CD4-positive, alpha-beta T cell treated with Interleukin-12 subunit alpha and Interleukin-12 subunit beta, for 1 hour (primary cell): ENCODE measurements at places on chromosomes 3 and 15.

GRCh38 chr3:95055288-95055687 is 992.4 kb downstream of the NSUN3 start:
- DNase-seq = no peak

- no peak for DNase-seq
Observed at GRCh38 chr3:18680758-18681157, 255.6 kb upstream of the SATB1 start.

DNA sequence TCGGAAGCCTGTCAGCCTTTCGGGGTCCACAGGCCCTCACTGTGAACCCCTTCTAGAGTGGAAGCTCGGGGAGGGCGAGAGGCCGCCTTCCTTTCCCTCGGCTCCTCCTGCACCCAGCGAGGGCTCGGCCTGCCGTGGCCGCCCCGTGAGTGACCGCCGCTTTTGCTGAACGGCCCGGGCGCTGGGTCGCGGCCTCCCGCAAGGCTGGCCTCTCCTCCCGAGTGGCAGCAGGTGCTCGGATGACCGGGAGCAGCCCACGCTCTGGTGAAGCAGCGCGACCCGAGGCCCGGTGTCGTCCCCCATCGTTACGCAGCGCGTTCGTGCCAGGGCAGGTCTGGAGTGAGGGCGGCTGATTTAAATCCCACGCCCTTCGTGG is 53.8 kb downstream of the LRRK1 start:
- no peak for DNase-seq

GRCh38 chr3:111531446-111531845 is 10.6 kb upstream of the CD96 start:
- DNase-seq = no peak

- peak; percentile 85 for DNase-seq
Observed at GRCh38 chr3:52339612-52340011, 23.5 kb downstream of the DNAH1 start.

- no peak for DNase-seq
Observed at GRCh38 chr3:52286777-52287110, 884 bp upstream of the GLYCTK start.
